ENCODE measurements at places on chromosomes 1 and 21.

DNA sequence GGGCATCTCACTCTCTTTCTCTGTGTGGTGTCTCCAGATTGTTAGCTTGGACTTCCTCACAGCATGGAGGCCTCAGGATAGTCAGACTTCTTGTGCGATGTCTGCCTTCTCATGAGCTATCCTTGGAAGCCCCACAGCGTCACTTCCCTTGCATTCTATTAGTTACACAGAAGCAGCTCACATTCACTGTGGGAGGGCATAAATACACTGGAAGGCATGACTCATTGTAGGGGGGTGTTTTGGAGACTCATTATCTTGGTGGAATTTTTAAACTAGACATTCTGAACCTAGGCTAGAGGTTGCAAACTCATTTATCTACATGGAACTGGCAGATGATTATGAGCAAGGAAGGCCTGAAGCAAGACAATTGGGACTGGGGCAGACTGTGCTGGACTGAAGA, 21.4 kb upstream of the FASLG start:
- DNase-seq = peak; percentile 55

DNA sequence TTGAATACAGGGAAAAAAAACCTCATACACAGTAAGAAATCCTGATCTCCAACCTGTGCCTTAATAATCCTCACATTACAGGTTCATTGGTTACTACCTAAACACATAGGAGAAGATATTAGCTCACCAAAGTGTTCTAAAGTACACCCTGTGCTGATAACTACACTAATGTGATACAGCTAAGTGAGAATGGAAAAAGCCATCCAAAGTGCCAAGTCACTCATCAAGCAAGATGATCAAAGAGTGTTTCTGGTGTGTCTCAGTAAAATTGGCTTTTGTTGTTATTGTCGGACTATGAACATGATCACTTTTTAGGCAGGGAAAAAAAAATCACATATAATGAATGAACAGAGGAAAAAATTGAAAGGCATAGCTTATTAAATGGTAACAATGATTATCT, 31.4 kb downstream of the EPS15 start:
- no peak for DNase-seq

DNA sequence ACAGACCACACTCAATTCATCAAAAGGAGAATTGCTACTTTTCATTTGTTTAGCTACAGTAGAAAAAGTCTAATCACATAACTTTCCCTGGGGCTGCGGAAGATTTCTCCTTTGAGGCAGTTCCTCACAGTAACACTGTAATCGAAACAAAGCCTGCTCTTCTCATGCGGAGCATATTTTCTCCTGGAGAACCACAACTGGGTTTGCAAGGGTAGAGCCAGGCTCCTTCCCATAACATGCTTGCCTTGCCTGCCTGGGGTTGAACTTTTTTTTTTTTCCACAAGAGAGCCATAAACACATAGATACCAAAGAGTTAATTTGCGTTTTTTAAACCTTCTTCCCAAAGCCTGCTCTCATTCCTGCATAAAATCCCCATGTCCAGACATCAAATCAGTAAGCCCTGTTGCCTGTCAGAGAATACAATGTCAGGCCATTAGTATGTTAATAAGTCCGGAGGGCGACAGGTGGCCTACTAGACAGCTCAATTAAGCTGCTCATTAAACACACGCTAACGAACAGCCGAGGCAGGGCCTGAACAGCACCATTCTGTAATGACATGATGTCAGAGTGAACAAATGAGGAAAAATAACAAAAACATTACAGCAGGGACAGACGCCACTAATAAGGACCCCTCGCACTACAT, 107.1 kb upstream of the OLIG2 start:
- no peak for DNase-seq

GRCh38 chr21:44940116-44940631, 345 bp downstream of the SLX9 start:
- peak; percentile 44 for DNase-seq

Measured in AG20443 (cell line).